ENCODE measurements at places on chromosomes 5 and 9.

GRCh38 chr5:146533260-146533857 is 17.4 kb upstream of the GPR151 start:
- DNase-seq, result peak; percentile 31

DNA sequence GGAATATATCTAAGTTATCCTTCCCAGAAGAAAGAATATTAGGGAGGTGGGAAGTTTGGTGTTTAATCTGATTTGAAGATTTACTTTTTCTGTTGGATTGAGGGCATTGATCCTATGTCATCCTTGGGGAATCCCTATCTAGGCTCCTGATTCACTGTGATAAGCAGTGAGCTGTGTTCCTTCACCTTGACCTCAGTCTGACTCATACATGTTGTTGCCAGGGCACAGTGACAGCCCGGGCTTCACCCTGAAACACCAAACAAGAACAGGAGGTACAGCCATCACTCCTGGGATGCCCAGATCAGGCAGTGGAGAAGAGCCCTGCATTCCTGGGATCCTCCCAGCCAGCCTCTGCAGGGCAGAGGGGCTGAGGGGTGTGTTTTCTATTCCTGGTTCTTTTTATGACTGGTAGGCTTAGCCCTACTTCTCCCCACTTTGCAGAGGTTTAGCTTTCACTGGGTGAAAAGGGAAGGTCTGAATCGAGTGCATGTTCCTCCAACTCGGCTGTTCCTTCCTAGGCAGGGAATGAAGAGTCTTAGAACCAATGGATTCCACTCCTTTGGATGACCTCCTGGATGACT is 3.1 kb upstream of the FAM53C start:
- DNase-seq, result no peak

DNA sequence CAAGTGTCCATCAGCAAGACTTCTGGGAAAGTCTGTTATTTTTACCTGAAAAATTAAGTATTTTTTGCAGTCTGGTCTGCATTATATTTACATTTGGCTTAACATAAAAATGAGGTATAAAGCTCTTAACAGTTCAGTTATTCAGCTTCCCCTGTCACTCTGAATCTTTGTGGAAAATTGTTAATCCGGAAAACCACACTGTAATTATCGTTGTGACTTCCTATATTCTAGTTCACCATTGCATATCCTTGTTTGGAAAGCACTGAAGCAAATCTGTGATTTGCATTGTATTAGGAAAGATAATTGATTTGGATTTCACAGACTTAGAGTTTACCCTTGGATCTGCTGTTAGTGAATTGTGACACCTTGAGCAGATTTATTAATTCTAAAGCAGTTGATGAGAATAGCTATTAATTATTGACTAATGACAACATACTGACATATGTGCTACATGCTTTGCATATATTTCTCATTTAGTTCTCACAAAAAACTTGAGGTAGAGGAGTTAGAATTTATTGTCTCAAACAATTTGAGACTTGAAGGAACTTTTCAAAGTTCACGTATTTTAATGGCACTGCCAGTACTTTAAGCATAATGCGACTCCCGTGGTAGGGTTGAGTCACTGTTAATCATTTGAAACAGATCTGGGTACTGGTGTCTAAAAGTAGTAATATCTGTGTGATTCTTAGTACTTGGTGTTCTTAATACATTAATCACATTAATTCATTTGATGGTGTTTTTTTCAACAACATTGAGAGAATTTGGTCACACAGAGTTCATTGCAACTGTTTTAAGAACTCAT is 71.8 kb upstream of the LRRC70 start:
- DNase-seq, result no peak

DNA sequence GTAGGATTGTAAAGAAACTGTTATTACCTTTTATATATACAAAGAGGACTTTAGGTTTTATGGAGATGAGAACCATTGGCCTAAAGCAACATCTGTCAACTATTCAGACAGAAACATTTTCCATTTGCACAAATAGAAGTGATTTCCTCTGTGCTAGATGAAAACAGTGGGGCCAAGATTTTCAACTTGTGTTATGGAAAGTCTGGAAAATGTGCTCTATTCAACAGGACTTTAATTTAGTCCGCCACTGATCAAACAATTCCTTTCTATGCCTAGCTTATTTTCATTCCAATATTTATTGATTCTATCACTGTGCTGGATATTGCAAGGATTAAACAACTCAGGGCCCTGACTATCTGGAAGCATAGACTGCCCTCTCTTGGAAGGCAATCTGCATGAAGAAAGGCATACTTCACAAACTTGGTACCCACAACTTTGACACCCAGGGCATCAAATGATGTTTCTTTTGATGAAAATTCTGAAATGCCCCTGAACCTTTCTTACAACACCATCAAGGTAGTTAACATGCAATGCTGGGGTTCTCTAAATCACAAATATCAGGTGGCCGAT is 126.6 kb upstream of the HMHB1 start:
- no peak for DNase-seq

- no peak for DNase-seq
Measured at GRCh38 chr9:68995776-68996175, 18.1 kb downstream of the PRKACG start.
